Astrocyte (in vitro differentiated cells and primary cell): ENCODE measurements at places on chromosomes 7 and 10. TPM values are rescaled to one million over a fixed set of nuclear protein-coding genes. Genes with fewer than 3 reads are reported as not detected.
A peak's percentile ranks its signal among the peaks of the same experiment; 100 is the strongest.

- H3K4me3 ChIP-seq, result no peak overlapping the region
- DNase-seq, result no peak
- H3K27me3 ChIP-seq, result no peaks in the 10 kb centered on the region
- no peaks in the 10 kb centered on the region for H3K4me1 ChIP-seq
- H3K36me3 ChIP-seq, result no peaks in the 10 kb centered on the region
- H3K27ac ChIP-seq, result no peak overlapping the region
Observed at GRCh38 chr10:28147706-28148105, 148.8 kb upstream of the ODAD2 start.

- no peaks in the 10 kb centered on the region for H3K36me3 ChIP-seq
- H3K4me3 ChIP-seq, result no peak overlapping the region
- H3K27me3 ChIP-seq, result peaks cover 49% of the 10 kb centered on the region
- no peak overlapping the region for H3K27ac ChIP-seq
- no peak for DNase-seq
Observed at GRCh38 chr7:151891182-151891581, 14.3 kb upstream of the PRKAG2 start.

GRCh38 chr10:101031128-101031795 lies at the start of the genes PDZD7 and SFXN3:
TSS of gene PDZD7 (minus strand) at chr10:101031129. CDS start at chr10:101030219, 910 bp downstream.
TSS of gene SFXN3 (plus strand) at chr10:101031234. CDS start at chr10:101034695, 3,461 bp downstream.
- H3K4me3 ChIP-seq, result peak within 1 kb of the TSS; percentile 86
- peak; percentile 92 for DNase-seq
- H3K36me3 ChIP-seq, result peaks cover 14% of the 10 kb centered on the region
- H3K27ac ChIP-seq, result peak within 1 kb of the TSS; percentile 96
- peaks cover 25% of the 10 kb centered on the region for H3K4me1 ChIP-seq

GRCh38 chr7:81207801-81208200 lies 288.9 kb upstream of the SEMA3C start:
- no peak overlapping the region for H3K4me3 ChIP-seq
- H3K4me1 ChIP-seq, result no peaks in the 10 kb centered on the region
- no peaks in the 10 kb centered on the region for H3K36me3 ChIP-seq
- no peak for DNase-seq
- no peak overlapping the region for H3K27ac ChIP-seq
- H3K27me3 ChIP-seq, result no peaks in the 10 kb centered on the region

GRCh38 chr7:156124356-156124755 lies 312.1 kb upstream of the SHH start:
- no peak overlapping the region for H3K27ac ChIP-seq
- DNase-seq, result no peak
- H3K4me3 ChIP-seq, result no peak overlapping the region
- H3K4me1 ChIP-seq, result no peaks in the 10 kb centered on the region
- H3K27me3 ChIP-seq, result no peaks in the 10 kb centered on the region

GRCh38 chr7:25256333-25256819 lies 28.1 kb upstream of the NPVF start:
- DNase-seq, result no peak
- no peaks in the 10 kb centered on the region for H3K27me3 ChIP-seq
- no peaks in the 10 kb centered on the region for H3K4me1 ChIP-seq
- H3K4me3 ChIP-seq, result no peak overlapping the region
- H3K36me3 ChIP-seq, result no peaks in the 10 kb centered on the region
- no peak overlapping the region for H3K27ac ChIP-seq

DNA sequence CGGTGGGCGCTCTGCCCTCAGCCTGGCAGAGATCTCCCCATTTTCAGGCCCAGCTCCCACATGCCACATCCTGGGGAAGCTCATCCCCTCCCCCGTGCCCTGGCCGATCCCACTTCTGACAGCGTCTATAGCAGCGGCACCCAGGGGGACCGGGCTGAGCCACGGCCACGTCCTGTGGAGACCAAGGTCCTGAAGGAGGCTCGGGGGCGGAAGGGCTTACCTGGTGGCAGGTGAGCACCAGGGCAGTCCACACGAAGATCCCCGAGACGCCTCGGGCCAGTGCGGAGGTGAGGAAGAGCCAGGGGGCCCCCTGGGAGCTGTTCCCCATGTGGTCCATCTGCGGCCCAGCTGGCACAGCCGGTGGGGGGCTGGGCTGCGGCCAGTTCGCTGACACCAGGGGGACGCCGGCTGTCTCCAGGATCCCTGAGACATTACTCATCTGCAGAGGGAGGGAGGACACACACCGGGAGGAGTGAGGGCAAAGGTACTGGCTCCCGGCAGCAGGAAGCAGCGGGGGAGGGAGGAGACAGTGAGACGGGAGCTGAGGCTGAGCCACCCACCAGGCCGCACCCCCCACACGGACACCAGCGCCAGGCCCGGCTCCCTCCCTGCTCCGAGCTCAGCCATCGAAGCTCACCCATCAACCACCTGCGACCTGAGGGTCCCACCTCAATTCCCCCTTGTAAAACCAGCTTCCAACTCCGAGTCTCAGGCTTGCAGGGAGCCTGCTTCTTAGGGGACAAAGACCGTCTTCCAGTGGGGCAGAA lies 776 bp downstream of the TMEM184A start:
- DNase-seq, result peak; percentile 71
- peaks cover 16% of the 10 kb centered on the region for H3K4me1 ChIP-seq
- H3K4me3 ChIP-seq, result no peak overlapping the region
- no peaks in the 10 kb centered on the region for H3K36me3 ChIP-seq
- no peaks in the 10 kb centered on the region for H3K27me3 ChIP-seq

HGF gene
- not detected in 2 replicates for total RNA-seq

DNA sequence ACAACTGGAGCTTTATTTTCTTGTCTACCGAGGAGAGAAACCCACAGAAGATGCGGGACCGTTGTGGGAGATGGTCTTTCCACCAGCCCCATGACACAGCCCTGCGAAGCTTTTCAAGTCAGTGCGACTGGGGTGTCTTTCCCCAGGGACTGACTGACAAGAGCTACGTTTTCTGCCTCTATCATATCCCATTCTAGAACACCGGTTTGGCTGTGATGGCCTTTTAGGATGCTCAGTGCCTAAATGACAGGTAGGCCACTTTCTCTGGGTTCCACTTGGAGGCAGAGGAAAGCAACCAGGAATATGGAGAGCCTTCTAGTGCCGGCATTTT lies 16.9 kb downstream of the SLC13A4 start:
- H3K27ac ChIP-seq, result no peak overlapping the region
- no peaks in the 10 kb centered on the region for H3K27me3 ChIP-seq
- no peak overlapping the region for H3K4me3 ChIP-seq
- DNase-seq, result no peak

DNA sequence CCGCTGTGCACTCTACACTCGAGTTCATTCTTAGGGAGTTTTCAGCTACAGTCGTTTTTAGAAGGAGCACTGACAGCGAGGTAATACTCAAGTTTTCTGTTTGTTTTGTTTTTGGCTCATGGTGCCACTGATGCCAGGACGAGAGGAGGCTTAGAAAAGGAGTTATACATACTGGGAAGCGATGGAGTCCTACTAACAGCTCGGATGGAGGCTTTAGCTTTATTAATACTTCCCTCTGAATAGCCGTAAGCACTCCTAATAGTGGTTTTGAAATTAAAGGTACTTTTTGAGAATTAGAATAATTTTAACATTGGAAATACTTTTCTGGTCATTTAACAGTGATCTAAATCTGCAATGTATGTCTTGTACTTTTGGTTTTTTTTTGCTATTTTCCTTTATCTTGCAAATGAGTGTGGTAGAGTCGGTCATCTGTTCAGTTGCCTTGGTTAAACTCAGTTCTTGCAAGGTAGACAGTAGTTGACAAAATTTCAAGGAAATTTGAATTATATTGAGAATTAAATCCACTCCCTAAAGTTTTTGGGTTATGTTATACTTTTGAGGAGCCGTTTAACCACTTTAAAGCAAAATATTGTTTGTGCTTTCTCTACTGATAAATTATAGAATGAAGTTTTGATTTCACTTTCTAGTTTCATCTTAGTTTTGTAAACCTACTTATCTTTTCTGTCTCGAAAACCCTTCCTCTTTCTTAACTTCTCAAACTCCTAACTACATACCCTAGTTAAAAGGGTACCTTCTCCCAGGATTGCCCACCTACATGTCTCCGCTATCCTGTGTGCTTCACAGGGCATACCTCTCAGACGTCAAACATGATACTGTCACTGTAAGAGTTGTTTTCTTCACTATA lies 1.5 kb downstream of the HBP1 start:
- H3K4me3 ChIP-seq, result peak overlapping the region; percentile 88
- no peak for DNase-seq
- H3K4me1 ChIP-seq, result no peaks in the 10 kb centered on the region
- H3K36me3 ChIP-seq, result no peaks in the 10 kb centered on the region
- peak overlapping the region; percentile 98 for H3K27ac ChIP-seq
- H3K27me3 ChIP-seq, result no peaks in the 10 kb centered on the region

CLDN12 gene
- total RNA-seq, result 37.9 and 42.8 TPM in 2 replicates

GRCh38 chr7:121871188-121871587 lies 1.8 kb upstream of the PTPRZ1 start:
- no peak overlapping the region for H3K27ac ChIP-seq
- no peak for DNase-seq
- no peak overlapping the region for H3K4me3 ChIP-seq
- peaks cover 13% of the 10 kb centered on the region for H3K27me3 ChIP-seq
- H3K36me3 ChIP-seq, result no peaks in the 10 kb centered on the region
- peaks cover 7% of the 10 kb centered on the region for H3K4me1 ChIP-seq

DNA sequence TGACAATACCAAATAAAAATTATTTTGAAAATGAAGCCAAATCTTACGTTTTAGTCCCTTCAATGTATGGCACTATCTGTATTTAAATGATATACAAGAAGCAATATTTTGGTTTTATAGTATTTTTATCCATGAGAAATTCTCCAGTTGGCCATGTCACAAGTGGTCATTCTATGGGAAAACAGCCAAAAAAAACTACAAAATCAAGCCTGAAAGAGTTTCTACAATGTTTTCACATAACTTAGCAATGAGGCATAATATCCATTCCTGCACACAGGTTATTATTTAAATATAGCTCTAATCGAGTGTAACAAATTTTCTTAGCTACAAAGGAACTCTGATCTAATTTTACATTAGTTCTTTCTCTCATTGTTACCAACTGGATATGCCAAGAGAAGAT lies 5.4 kb downstream of the RAB11FIP2 start:
- DNase-seq, result peak; percentile 62
- peaks cover 25% of the 10 kb centered on the region for H3K4me1 ChIP-seq
- peak overlapping the region; percentile 9 for H3K27ac ChIP-seq
- no peaks in the 10 kb centered on the region for H3K36me3 ChIP-seq
- no peaks in the 10 kb centered on the region for H3K27me3 ChIP-seq

MSMB gene
- total RNA-seq, result not detected in 2 replicates

GRCh38 chr10:112307358-112308124 lies 24.3 kb downstream of the TECTB start:
- no peaks in the 10 kb centered on the region for H3K4me1 ChIP-seq
- peak; percentile 1 for DNase-seq
- no peak overlapping the region for H3K27ac ChIP-seq
- no peaks in the 10 kb centered on the region for H3K27me3 ChIP-seq

- no peaks in the 10 kb centered on the region for H3K27me3 ChIP-seq
- no peak overlapping the region for H3K4me3 ChIP-seq
- no peak overlapping the region for H3K27ac ChIP-seq
- H3K36me3 ChIP-seq, result no peaks in the 10 kb centered on the region
- H3K4me1 ChIP-seq, result peaks cover 4% of the 10 kb centered on the region
- no peak for DNase-seq
Observed at GRCh38 chr10:77554996-77555397, 82.6 kb downstream of the KCNMA1 start.

GRCh38 chr7:102079140-102080018 lies 207.3 kb upstream of the SH2B2 start:
- peaks cover 8% of the 10 kb centered on the region for H3K4me1 ChIP-seq
- H3K27ac ChIP-seq, result no peak overlapping the region
- no peaks in the 10 kb centered on the region for H3K36me3 ChIP-seq
- DNase-seq, result no peak

MYH16 gene
- total RNA-seq, result 0.11 and 0.24 TPM in 2 replicates

DNA sequence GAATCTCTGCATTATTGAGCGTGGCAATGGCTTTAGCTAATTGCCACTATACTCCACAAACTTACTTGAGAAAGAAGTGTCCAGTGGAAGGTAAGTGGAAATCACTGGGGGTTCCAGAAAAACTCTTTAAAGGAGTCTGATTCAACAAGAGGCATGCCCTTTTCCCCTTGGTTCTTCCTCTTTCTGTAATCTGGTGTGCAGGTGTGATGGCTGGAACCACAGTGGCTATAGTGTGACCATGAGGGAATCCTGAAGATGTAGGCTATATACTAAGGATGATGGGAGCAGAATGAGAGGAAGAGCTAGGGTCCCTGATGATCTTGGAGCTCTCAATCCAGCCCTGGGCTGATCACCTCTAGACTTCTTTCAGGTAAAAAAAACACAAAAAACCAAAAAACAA lies 2.0 kb upstream of the CLEC2L start:
- no peak for DNase-seq
- no peak overlapping the region for H3K27ac ChIP-seq
- H3K36me3 ChIP-seq, result no peaks in the 10 kb centered on the region

OR6B1 gene
- total RNA-seq, result not detected in 2 replicates

RPEL1 gene
- not detected in 2 replicates for total RNA-seq

DNA sequence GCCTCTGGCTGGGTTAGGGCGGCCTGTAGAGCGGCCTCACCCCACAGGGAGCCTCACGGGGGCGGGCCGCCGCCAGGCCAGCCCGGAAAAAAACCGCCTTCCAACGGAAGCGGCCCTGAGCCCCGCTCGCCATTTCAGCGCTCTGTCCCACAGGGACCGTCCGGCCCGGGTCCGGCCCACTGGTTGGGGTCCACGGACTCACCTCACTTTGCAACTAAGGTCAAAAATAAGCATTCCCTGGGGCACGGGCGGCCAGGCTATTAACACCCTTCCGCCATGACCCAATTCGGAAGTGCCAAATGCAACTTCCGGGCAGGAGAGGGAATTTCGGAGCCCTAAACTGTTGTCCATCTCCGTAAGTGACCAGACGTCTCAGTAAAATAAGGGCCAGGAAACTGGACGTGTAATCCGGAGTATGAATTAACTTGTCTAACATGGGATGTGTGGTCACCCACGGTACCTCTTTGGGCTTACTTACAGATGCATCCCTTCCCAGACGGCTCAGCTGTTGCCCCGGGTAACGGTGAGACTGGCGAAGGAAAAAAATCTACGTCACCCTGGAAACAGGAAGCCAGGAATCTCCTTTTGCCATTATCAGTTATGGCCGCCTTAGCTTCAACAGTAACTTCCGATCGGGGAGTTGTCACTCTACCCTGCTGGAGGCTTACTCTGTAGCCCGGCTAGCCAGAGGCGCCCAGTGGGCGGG lies at the start of gene BBIP1:
TSS of gene BBIP1 (minus strand) at position 538 of the 706 bp plus-strand sequence. CDS start 1,023 bp downstream, outside the sequence.
- H3K36me3 ChIP-seq, result no peaks in the 10 kb centered on the region
- H3K27ac ChIP-seq, result peak within 1 kb of the TSS; percentile 99
- DNase-seq, result peak; percentile 100
- peaks cover 20% of the 10 kb centered on the region for H3K4me1 ChIP-seq

CPA2 gene
- not detected in 2 replicates for total RNA-seq

TPK1 gene
- 2.2 and 2.7 TPM in 2 replicates for total RNA-seq
